Effector memory CD8-positive, alpha-beta T cell (primary cell): ENCODE measurements at places on chromosomes 13 and 19.

DNA sequence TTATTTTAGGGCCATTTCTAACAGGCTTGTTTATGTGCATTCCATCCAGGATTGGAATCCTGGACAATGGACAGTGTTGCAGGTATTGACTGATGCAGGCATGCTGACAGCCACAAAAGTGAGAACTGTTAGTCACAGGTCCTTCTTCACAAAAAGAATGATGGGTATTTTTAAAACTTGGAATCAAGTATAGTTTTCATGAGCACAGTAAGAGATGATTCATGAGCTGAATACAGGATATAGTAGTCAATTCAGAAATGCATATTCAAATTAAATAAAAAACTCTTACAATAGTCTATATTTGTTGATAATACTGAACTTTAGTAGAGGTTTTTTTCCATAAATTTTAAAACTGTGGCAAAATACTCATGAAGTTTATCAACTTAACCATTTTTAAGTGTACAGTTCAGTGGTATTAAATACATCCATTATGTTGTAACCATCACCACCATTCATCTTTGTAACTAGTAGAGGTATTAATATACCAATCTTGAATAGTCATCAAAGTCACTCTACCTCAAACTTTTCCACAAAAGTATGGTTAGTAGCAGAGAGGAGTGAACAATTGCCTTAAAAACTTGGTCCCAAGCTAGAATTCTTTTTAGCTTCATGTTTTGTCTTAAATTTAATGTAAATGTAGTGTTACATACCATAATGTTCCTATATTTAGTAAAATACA lies 79.5 kb downstream of the KCNRG start:
- DNase-seq: no peak

DNA sequence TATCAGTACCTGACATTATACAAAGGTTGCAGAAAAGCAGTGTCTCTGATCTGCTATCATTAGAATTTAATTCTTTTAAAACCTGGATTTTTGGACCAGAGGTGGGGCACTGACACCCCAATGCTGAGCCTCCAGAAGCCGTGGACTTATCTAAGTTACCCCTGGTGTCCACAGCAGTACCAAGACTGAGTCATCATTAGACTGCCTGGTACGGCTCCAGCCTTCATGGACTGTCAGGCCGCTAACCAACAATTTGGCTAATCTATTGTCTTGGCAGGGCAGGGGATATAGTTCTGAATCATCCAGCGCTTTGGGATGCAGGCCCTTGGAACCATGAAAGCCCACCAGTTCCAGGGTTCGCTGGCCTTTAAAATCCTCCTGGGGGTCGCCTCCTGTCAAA lies 78.3 kb downstream of the TSHZ3 start:
- no peak for DNase-seq

GRCh38 chr19:43526884-43527859 lies at the start of gene ETHE1:
Gene ETHE1 (minus strand): TSS chr19:43527201. CDS start chr19:43527177, 24 bp downstream.
- peak; percentile 55 for DNase-seq

GRCh38 chr13:113860665-113861432 lies 3.0 kb downstream of the GAS6 start:
- no peak for DNase-seq

DNA sequence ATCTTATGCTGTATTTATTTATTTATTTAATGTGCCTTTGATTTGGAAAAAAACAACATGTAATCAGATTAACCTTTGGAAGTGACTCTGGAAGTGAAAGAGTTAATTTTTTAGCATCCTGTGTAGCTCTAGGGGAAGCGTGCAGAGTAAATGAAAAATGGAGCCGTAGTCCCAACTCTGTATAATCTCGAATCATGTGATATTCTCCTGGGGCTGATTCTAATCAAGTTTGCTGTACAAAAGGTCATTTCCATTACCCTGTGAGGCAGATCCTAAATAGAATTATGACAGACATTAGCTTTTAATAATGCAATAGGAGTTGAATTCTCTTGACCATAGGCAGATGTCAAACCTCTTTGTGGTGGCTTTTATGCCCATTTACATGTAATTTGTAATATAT lies 238.6 kb upstream of the CSNK1A1L start:
- no peak for DNase-seq

GRCh38 chr13:110629735-110630134 lies 14.4 kb downstream of the NAXD start:
- DNase-seq: peak; percentile 17

DNA sequence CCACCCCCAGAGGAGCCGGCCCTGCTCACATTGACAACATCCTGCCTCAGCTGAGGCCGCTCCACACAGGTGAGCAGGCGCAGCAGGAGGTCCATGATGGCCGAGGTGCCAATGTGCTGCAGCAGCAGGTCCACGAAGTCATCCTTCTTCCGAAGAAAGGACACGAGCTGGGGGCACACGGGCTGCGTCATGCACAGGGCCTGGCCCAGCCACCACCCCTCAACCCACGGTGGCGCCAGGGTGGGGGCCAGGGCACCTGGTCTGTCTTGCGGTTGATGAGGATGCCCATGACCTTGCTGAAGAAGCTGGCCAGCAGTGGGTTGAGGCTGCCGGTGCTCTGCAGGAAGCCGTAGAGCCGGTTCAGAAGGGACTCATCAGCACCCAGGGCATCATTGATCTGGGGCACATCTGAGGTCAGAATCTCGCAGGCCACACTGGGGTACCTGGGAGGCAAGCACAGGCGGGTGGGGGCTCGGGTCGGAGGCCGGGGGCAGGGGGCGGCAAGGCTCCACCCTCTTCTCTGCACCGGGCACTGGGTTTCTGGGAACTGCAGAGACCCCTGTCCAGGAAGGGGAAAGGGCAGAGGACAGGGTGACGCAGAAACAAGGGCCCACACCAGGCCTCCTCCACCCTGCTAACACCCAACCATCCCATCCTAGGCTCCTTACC lies 13.4 kb downstream of the PPP6R1 start:
- DNase-seq: no peak

DNA sequence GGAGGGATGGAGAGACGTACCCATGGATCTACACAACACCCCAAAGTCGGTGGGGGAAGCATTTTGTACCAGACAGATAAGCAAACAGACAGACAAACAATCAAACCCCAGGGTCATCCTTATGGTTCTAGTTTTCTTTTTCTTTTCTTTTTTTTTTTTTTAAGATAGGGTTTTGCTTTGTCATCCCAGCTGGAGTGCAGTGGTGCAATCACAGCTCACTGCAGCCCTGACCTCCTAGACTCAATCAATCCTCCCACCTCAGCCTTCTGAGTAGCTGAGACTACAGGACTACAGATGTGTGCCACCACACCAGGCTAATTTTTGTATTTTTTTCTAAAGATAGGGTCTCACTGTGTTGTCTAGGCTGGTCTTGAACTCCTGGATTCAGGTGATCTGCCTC lies 17.9 kb upstream of the FBL start:
- no peak for DNase-seq

DNA sequence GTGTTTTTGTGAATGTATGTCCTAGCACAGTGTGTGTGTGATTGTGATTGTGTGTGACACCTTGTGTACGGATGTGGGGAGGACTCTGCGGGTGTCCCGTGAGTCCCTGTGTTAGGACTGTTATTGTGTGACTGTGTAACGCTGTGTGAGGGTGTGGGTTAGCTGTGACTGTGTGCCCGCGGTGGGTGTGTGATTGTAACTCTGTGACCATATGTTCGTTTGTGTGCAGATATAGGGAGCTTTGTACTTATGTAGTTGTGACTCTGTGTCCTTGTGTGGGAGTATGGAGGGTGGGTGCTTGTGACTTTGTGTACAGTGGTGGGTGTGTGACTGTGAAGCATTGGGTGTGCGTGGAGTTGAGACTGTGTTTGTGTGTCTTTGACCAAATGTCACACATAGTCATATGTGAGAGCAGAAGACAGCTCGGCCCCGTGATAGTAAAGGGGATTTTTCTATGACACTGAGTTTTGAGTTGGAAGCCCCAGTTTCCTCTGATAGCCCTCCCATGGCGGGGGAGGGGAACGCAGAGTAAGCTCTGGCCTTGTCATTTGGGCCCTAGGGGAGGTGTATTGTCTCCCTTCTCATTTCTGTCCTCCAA lies 949 bp upstream of the ZNF260 start:
- DNase-seq: peak; percentile 24

DNA sequence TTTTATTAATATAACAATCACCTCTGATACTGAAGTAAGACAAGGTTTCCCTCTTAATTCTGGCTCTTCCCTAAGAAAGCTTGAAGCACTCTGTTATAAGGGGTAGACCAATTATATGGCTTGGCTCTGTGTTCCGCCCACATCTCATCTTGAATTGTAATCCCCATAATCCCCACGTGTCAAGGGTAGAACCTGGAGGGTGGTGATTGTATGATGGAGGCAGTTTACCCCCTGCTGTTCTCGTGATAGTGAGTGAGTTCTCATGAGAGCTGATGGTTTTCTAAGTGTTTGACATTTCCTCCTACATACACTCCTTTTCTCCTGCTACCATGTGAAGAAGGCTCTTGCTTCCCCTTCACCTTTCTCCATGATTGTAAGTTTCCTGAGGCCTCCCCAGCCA lies 363.8 kb upstream of the PCDH20 start:
- DNase-seq: no peak

- no peak for DNase-seq
Measured at GRCh38 chr13:27634231-27634630, 12.5 kb downstream of the POLR1D start.

DNA sequence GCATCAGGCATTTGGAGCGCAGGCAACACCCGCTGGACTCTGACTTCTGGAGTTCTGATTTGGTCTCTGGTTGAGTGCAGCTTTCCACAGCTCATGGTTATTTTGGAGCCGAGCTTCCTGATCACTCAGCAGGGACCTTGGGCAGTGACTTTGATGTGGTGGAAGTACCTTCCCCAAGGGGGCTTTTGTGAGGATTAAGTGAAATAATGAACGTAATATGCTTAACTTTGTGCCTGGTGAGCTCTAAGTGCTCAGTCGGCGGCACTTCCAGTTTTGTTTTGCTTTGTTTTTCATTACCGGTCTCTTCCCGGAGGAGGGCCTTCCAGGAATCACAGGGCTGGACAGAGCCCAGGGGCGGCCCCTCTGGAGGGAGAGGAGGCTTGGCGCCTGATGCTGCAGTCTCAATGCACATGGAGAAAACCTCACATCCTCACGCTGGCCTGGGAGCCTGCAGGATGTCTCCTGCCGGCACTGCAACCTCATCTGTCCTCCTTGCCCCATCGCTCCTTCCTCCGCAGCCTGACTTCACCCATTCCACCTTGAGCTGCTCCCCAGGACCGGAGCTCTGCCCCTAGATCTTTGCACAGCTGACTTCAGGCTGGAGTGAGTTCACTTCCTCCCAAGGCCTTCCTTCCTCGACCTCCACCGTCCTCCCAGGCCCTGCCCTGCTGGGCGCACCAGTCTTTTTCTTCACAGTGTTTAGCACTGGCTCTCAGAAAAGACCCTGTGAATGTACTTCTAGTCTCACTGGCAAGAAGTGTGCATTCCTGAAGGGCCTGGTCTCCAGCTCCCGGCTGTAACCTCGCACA lies 1.5 kb downstream of the PLEKHF1 start:
- DNase-seq: no peak

- DNase-seq: no peak
Measured at GRCh38 chr19:45564131-45564780, 20.3 kb downstream of the OPA3 start.

- no peak for DNase-seq
Measured at GRCh38 chr13:105702441-105702840, 833.0 kb downstream of the EFNB2 start.

DNA sequence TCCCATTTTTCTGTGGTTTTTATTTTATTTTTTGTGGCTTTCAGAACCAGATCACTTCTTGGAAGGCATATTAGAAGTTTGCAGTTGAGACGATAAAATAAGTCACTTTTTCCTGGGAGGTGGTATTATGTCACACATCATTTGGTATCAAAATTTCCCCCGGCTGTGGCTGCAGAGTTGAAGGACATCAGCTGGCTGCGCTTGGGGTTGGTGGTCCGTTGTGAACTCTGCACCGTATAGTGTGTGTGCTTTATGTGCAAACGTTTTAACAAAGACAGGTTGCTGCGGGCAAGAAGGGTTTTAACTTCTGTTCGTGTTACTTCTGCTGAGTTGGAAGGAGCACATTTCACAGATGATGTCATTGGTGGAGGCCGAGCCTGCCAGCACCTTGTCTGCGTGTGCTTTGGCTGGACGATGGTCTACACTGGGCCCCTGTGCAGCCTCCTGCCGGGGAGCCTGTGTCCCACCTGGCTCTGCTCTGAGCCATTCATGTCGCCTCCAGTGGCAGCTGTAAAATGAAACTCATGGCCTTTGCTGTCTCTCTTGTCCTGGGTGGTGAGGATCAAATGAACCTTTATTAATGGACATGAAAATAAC lies 9.6 kb downstream of the ATP11A start:
- DNase-seq: no peak

- no peak for DNase-seq
Measured at GRCh38 chr13:27419328-27419727, 5.1 kb upstream of the GTF3A start.

DNA sequence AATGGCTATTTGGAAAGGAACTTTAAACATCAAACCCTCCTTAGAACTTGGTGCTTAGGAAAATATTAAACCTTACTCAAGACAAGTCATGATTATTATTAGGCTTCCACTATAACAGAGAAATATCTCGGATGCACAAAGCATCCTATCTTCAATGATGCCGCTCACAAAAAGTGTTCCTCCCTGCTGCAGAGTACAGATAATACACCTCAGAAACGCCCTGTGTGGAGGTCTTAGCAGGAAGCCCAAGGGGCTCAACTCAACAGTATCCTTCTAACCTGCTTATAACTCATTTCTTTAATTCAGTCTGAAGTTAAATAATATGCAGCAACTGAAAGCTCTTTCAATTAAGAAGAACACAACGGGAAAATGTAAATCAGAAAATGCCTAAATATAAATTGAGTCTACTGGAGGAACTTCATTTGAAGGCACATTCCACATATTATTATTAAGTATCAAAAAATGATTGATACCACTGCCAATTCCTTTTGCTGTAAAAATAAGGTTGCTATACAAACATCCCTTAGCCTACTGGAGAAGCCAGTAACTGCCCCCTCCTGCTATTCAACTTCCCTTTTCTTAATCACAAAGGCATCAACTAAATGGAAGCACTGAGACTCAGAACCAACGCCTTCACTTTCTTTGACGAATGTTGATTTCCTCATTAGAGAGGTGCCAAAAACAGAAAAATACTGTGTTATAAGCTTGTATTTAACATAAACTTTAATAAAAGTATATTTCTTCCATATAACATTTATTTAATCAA lies 12.0 kb downstream of the ELF1 start:
- no peak for DNase-seq

DNA sequence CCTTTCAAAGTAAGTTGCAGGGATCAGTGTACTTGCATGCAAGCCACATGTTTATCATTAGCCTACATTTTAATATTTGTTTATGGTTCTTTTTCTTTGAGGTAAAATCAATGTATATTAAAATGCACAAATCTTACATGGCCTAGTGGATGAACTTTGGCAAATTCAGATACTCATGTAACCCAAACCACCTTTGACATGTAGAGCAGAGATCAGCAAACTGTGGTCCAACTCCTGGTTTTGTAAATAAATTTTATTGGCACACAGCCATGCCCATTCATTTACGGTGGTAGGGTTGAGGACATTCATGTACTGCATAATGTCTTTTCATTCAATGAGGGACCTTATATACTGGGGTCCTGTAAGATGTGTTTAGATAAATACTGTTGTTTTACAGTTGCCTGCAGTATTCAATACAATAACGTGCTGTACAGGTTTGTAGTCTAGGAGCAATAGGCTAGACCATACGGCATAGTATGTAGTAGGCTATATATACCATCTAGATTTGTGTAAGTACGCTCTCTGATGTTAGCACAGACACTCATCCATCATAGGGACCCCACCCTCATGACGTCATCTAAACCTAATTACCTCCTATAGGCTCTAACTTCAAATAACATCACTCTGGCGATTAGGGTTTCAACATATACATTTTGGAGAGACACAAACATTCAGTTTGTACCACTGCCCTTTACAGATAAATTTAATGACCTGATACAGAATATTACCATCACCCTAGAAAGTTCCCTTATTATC lies 5.7 kb downstream of the NDFIP2 start:
- DNase-seq: no peak

GRCh38 chr13:24161010-24161775 lies 673 bp downstream of the SPATA13 start:
- peak; percentile 37 for DNase-seq
